ENCODE measurements at places on chromosomes 16 and 17.

DNA sequence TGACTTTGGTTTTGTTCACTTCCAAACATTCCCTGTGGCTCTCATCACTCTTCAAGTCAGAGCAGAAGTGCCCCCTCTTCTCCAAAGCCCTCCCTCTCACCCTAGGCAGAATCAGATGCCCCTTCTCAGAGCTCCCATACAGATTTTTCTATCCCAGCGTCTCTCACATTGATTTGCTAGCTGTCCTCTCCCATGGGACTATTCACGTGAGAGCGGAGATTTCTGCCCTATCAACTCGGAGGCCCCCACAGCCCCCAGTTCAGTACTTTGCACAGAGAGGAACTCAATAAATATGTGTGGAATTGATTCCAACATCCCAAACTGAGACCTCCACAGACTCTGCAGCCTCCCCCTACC, 182.6 kb downstream of the C16orf78 start:
- no peak for DNase-seq

DNA sequence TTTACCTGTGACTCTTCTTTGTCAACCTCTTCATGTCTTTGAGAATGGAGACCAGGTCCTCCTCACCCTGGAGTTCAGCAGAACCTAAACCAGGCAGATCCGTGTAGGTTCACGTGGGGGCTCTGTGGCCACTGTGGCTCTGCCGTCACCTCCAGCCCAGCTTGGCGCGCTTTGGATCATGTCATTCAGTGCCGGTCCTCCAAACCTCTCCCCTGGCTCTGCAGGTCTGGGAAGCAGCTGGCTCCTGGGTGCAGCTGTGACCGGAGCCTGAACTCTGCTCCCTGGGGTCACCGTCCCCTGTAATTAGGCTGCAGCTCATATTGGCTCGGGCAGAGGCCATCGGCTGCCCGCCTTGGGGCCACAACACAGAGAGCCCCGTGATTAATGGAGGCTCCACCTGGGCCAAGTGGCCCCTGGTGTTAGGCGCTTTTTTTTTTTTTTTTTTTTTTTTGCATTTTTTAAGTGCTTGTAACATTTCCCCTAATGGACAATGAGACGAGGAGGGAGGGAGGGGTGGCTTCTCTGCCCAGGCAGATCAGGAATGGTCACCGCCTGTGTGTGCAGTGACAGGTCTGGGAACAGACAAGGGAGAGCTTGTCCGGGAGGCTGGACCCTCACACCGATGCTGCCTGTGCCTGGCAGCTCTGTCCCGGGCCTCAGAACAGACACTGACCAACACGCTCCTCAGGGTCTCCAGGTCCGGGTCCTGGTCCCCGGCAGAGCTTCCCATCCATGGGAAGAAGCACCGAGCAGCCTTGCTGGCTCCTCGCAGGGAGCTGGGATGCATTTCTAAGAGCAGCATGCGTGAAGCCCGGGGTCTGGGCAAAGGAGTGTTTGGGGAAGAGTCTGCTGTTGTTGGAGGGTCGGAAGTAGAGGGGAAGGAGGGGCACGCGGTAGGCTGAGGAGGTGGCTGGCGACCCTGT, 247.9 kb downstream of the SEC14L1 start:
- no peak for DNase-seq

- no peak for DNase-seq
These were observed 27.2 kb upstream of the ITGA3 start for GRCh38 chr17:50028736-50029120.

DNA sequence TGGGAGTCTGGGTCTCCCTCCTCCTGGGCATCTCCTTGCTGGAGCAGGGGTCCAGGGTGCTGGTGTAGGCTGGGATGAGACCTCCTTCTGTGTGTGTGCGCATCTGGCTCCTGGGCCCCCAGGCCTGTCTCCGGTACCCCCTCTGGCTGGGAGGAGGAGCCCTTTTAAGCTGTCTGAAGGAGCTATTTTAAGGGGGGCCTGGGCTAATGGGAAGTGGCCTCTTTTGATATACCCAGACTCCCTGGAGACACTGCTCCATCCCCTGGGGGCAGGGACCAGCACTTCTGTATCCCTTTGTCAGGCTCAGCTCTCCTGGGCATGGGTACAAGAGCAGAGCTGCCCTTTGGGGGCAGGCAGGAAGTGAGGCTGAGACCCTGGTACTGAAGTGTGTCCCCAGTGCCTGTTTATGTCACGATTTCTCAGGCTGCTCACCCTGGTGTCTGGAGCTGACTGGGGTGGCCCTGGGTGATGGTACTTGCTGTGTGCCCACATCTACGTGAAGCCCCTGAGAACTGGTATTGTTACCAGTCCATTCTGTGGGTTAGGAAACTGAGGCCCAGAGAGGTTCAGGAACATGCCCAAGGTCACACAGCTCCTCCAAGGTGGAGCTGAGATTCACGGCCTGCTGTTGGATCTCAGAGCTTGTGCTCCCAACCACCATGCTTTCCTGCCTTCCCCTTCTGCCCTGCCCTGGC, 6.5 kb downstream of the ADCY7 start:
- no peak for DNase-seq

- no peak for DNase-seq
These were observed 58.0 kb downstream of the ASIC2 start for GRCh38 chr17:33234930-33235685.

DNA sequence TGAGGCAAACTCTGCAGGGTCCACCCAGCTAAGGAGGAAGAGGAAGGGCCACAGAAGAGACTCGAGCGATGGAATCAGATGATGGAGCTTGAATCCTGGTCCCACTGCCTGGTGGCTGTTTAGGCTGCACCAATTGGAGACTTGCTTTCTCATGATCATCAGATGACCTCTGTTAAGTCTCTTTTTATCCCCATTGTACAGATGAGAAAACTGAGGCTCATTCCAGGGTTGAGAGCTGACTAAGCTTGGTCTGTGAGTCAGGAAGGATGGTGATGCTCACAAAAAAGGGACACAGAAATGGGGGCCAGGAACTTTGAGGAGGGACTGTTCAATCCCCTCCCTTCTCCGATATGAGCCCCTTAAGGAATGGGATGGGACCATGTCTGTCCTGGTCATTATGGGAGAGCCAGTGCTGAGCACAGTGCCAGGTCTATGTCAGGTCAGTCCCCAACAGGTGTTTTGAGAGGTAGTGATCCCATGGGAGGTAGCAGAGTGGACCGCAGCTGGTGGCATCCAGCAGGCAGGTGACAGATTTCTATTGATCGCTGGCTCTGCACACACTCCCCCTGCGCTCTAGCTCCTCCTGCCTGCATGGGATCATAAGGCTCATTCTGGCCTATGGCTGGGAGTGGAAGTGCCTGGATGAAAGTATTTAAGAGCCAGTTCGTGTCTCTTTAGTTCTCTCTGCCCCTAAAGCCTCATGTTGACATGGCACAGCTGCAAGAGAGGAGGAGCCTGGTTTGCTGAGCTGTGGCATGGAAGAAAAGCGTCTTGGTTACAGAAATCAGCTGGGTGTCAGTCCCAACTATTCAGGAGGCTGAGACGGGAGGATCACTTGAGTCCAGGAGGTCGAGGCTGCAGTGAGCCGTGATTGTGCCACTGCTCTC, 27.2 kb downstream of the SNX20 start:
- no peak for DNase-seq

GRCh38 chr17:40122136-40122998, 596 bp downstream of the MSL1 start:
- DNase-seq: no peak

DNA sequence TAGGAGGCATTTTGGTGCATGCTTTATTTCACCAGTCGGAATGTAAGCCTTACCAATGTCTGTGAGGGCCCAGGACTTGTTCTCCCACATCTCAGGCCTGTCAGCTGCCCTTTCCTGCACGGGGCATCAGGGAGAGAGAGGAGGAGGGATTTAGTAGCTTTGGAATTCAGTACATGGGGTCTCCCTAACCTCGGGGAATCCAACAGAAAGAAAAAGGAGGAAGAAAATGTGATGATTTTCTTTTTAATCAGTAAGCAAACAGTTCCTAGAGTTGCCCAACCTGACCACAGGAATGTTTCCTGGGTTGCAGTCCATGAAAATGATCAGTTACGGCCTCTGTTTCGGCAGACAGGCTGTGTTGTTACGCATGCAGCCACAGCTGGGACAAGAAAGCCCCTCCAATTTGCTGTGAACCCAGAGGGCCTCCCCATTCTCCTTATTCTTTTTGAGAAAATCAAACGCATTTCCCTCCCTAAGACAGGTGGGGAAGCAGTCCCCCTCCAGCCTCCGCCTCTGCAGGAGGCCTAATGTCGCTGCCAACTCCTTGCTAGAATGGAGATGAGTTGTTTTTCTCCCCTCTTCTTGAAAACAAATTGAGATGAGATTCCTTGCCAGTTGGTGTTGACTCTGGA, 53.1 kb upstream of the TANGO6 start:
- no peak for DNase-seq

DNA sequence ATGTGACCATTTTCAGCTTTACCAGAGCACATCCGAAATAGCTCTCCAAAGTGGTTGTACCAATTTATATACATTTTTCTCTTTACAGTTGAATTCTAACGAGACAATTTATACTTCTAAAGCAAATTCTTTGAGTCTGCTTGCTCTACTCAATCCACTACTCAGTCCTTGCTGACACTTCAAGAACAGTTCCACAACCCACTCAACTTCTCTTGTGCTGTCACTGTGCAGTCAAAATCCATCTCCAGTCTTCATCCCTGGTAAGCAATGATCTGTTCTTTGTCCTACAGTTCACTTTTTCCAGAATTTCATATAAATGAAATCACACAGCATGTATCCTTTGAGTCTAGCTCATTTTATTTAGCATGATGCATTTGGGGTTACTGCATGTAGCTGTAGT, 30.6 kb downstream of the NETO2 start:
- DNase-seq: no peak

DNA sequence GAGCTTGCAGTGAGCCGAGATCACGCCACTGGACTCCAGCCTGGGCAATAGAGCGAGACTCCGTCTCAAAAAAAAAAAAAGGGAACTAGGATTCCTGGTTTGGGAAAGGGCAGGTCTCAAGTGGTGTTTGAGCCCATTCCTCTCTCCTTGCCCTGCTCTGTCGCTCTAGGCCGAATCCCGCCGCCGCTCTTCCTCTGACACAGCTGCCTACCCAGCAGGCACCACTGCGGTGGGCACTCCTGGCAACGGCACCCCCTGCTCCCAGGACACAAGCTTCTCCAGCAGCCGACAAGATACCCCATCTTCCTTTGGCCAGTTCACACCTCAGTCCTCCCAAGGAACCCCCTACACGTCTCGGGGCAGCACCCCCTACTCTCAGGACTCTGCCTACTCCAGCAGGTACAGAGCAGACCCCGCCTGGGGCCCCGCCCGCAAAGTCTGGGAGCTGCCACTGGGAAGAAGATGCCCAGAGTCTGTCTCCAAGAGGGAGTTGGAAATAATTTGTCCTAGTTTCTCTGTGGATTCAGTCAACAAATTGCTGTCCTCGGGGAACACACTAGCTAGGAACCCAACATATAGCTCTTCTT, 6.5 kb downstream of the SETD1A start:
- no peak for DNase-seq

GRCh38 chr16:83882163-83882885, 16.6 kb upstream of the MLYCD start:
- no peak for DNase-seq

GRCh38 chr16:58451945-58452401, 48.0 kb upstream of the NDRG4 start:
- no peak for DNase-seq

- DNase-seq: no peak
These were observed 218.7 kb upstream of the RBFOX1 start for GRCh38 chr16:7113949-7114348.

- DNase-seq: no peak
These were observed 308.7 kb upstream of the N4BP1 start for GRCh38 chr16:48918520-48919258.

DNA sequence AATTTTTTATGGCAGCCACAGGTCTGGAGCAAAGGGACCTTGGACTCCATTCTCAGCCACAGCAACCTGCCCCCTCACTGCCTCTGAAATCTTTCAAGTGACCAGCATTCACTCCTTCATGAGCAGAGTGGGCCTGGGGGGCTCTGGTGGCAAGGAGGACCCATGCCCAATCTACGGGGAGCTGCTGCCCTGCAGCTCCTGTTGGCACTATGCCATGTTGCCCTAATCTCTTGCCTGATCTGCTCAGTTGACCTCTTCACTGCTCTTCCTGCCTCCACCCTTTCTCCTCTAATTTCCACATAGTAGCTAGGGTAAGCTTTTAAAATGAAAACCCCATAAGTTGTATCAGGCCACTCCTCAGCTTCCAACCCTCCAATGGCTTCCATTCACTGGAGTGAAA, 2.9 kb upstream of the PRKCB start:
- no peak for DNase-seq

- DNase-seq: no peak
These were observed 555 bp downstream of the NUP88 start for GRCh38 chr17:5418858-5419355.
